ENCODE measurements at places on chromosomes 11 and 22.

DNA sequence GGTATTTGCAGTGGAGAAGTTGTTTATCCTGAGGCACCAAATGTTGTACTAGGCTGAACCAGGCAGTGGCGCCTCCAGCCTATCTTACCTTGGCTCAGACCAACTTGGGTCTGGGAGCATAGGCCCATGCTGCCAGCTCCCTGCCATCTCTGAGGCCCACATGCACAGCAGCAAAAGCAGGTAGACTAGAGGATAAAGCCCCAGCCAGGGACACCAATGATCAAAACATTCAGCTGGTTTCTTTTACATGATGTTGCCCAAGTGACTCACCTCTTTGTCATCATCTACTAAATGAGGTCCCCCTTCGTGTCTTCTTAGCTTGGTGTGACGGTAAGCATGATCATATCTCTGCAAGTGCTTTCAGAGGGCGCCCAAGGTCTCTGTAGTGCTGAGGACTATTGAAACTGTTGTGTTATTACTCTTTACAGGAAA is 112.1 kb upstream of the DRD2 start:
- DNase-seq = no peak

DNA sequence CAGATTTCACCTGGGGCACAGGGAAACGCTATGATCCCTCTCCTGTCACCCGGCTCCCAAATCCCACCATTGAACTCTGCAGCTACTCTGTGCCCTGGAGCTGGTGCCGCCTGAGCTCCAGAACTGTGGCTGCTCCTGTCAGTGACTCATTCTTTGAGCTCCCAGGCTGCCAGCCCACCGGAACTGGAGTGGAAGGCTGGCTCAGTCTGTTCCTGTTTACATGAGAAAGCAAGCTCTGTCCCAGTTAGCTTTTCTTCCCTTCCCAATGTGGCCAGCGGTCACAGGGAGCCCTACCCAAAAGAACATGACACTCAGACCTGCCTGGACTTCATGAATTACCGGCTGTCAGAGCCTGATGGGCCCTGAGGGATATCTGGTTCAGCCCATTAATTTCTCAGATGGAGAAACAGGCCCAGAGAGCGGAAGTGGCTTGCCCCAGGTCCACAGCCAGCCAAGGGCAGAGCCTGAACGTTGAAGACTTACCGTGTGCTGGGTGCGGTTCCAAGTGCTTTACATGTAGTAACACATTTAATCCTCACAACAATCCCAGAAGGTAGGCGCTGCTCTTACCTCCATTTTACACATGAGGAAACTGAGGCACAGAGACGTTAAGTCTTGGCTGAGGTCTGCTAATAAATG is 23.8 kb upstream of the IGSF22 start:
- peak; percentile 65 for DNase-seq

DNA sequence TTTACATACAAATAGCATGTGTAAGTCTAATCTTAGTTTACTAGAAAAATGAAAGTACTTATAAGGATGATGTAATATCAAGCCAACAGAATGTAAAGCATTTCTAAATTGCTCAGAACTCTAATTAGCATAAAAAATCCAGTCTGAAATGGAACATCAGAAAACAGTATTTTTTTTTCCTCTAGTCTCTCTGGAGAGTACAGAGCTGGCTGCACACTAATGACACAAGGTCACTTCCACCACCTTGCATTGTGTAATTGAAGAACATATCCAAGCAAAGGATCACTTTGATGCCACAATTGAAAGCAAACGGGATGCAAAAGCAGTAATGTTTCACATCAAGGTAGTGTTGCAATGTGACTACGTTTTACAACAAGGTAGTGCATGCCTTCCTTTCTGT is 548.0 kb upstream of the LUZP2 start:
- DNase-seq = no peak

- DNase-seq = no peak
Observed at GRCh38 chr11:110432713-110433392, 3.1 kb downstream of the FDX1 start.

DNA sequence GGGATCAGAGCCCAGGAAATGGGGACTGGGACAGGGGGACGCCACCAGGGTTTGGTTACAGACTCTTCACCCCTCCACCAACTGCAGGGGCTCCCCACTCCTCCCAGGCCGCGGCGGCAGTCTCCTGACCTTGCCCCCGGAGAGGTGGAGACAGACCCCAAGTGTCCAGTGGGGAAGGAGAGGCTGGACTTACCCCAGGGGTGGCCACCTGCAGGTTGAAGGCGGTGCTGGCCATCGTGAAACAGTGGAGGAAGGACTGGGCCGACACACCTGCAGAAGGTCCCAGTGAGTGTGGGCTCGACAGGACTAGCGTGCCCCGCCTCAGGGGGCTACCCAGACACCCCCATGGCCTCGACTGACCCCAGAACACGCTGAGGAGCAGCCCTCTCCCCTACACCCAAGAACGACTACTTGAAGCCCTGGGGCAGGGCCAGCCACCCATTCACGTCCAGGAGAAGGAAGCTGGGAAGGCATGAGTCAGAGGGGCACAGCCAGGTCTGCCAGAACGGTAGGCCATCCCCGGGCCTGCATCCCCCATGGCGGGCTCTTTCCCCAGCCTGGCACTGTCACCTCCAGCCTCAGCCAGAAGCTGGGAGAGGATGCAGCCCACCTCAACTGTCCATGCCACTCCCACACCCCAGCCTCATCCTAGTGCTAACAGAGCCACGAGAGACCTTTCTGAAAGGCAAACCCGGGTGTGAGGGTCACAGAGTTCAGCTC is 2.3 kb downstream of the GATD1 start:
- DNase-seq = no peak

GRCh38 chr11:11076879-11077278 is 219.0 kb upstream of the ZBED5 start:
- no peak for DNase-seq

DNA sequence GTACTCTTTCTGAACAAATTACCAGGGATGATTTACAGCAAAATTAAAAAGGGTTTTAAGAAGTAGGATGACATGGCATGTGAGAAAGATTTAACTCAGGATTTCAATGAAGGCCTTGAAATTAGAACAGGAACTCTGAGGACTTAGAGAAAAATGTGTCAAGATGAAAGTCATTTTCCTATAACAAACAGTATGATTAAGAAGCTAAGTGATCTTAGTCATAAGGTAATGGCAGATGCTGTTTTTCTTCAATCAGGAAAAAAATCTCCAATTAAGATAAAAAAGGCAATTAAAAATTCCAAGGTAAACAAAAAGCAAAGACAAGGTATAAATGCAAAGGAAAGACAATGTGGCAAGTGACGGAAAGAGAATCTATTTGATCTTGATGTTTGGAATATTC is 73.5 kb downstream of the GAB2 start:
- no peak for DNase-seq

DNA sequence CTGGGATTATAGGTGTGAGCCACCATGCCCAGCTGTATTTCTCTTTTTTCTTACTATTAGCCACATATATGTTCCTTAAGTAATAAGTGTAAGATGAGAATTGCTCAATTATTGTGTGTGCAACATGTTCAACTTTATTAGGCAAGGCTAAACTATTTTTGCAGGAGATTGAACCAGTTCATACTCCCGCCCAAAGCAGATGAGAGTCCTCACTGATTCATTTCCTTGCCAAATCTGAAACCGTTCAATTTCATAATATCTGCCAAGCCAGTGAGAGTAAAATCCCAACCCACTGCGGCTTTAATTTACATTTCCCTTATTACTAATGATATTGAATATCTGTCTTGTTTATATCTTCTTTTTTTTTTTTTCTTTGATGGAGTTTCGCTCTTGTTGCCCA is 48.4 kb downstream of the KCNJ4 start:
- no peak for DNase-seq

- no peak for DNase-seq
Observed at GRCh38 chr22:20212754-20213699, 55.1 kb downstream of the RTN4R start.

GRCh38 chr11:34864424-34864823 is 51.8 kb downstream of the APIP start:
- DNase-seq = no peak

DNA sequence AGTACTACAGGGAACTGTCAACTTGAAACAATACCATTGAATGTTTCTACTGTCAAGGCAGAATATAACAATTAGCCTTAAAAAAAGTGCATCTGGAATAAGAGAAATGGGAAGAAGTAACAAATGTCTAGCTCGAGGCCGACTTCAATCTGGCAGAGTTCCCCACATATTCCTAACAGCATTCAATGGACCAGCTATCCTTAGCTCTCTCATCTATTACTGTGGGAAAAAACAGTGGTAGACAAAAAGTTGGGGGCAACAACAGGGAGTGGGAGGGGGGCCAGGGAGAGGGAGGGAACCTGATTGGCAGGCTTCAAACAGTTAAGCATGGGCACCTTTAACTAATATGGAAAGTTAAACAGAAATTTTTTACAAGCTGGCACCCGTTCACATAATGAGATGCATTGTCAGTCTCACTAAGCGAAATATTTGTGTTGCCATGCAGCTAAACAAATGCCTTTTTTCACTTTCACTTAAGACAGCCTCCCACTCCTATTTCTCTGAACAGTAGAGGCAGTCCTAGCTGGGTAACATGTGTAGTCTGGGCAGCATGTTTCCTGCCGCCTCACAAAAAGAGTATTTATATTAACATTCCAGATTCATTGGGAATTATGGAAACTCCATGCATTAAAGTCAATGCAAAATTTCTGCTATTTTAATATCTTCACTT is 62.2 kb upstream of the SOX6 start:
- DNase-seq = no peak

DNA sequence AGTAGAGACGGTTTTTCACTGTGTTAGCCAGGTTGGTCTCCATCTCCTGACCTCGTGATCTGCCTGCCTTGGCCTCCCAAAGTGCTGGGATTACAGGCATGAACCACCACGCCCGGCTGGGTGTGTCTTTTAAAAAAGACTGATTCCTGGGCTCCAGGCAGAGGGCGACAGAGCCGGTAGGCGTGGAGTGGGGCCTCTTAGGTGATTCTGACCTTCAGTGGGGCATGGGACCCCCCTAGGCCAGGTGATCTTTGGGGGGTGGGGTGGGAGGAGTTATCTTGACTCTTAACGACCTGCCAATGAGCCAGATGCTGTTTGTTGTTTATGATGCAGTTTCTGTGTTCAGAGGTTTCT is 12.9 kb upstream of the SORL1-AS1 start:
- no peak for DNase-seq

- no peak for DNase-seq
Observed at GRCh38 chr11:89484896-89485295, 6.3 kb downstream of the NOX4 start.

- DNase-seq = no peak
Observed at GRCh38 chr11:76634886-76635285, 35.7 kb downstream of the LRRC32 start.

DNA sequence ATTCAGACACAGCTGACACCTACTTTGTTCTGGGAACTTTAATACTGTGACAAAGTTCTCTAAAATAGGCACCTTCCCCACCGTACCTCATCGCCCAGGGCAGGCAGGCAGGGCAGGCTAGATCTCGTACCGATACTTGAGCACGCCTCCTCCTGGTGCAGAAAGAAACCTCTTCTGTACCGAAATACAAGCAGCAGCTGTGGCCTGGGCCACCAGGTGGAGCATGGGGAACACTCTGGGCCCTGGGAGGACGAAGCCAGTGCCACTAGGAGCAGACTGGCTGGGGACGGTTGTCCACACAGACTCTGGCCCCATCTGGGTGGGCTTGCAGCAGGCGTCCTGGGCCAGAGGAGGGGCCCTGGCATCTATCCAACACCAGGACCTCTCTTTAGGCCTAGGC is 12.8 kb downstream of the PMM1 start:
- peak; percentile 60 for DNase-seq

- no peak for DNase-seq
Observed at GRCh38 chr11:69055598-69056516, 7.1 kb downstream of the TPCN2 start.

- no peak for DNase-seq
Observed at GRCh38 chr11:33777906-33778305, 3.6 kb upstream of the FBXO3 start.

DNA sequence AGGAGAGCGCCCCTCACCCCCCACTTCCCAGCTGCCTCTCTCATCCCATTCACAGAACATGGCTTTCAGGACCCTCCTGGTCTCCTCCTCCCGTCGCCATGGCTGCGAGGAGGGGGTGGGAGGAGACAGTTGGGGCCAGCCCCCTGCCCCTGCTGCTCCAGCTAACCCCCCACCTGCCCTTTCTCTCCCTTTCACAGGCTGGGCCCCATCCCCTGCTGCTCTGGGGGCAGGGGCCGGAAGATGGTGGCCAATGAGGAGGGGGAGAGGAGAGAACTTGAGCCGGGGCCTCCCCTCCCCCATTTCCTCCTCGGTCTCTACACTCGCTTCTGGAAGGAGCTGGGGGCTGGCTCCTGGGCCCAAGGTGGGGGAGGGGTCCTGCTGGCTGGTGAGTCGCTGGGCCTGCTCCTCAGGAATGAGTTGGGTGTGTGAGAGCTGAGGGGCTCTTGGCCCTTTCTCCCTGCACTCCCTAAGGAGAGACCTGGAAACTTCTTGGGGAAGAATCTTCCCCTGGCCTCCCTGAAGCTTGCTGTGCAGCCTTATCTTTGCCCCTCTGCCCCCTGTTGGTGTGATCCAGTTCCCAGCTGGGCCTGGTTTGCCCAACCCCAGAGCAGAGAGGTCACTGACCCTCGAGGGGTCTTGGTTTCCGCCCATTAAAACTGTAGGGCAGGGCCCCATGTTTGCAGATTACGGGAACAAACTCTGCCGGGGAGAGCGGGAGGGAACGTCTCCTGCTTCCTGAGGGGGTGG is 10.2 kb downstream of the YPEL4 start:
- DNase-seq = no peak

GRCh38 chr11:76276046-76276780 is 69.9 kb upstream of the WNT11 start:
- no peak for DNase-seq

GRCh38 chr22:29854432-29854831 is 16.4 kb upstream of the ASCC2 start:
- DNase-seq = no peak
